Stimulated activated CD8-positive, alpha-beta memory T cell treated with anti-CD3 and anti-CD28 coated beads, Interleukin-15, amount 100 ng/mL, for 4 hours (primary cell): ENCODE measurements at places on chromosomes 12 and 14.

- no peak for DNase-seq
Observed at GRCh38 chr14:91125271-91125660, 11.4 kb downstream of the DGLUCY start.

GRCh38 chr14:102058146-102058545, 28.7 kb downstream of the HSP90AA1 start:
- no peak for DNase-seq

DNA sequence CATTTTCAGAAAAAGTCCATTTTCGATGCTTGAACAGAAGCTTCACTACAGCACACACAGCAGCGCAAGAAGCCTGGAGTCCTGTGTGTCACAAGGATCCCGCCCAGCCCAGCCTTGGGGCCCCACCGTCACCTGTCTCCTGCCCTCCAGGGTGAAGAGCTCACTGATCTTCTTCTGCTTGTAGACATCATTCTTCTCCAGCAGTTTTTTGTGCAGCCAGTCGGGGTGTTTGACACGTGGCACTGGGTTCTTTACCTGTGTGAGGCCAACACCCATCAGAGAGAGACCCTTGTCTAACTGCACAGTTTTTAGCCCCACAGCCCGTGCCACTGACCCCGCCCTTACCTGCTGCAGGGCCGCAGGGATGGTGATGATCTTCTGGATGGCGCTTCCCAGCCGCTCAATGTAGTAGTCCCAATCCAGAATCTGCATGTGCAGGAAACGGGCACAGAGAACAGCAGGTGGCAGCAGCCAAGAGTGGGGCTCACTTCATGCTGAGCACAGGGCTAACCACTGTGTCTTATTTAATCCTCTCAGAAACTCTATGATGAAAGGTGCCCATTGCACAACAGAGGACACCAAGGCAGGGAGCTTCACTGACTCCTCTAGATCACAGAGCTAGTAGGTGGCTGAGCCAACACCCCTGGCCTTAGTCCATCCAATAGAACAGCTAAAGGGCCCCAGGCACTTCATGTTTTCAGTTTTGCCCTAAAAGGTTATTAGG, 30.0 kb downstream of the POLE start:
- DNase-seq = no peak

GRCh38 chr14:63760014-63760413, 32.1 kb upstream of the SGPP1 start:
- no peak for DNase-seq

DNA sequence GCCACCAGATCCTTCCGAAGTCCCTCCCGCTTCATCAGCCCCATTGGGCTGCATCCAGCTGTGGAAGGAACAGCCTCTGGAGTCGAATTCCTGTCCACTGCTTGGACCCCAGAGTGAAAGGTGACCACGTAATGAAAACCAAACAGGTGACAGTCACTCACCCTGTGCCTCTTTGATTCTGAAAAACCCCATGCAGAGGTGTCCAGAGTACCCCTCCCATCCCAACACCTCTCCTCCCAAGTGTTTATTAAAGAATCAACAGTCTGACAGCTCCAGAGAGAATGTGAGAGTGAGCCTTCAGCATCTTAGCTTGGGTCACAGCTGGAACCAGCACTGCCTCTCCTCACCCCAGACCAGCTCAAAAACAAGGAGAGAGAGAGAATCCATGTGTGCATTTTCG, 178.6 kb upstream of the NOS1 start:
- no peak for DNase-seq

DNA sequence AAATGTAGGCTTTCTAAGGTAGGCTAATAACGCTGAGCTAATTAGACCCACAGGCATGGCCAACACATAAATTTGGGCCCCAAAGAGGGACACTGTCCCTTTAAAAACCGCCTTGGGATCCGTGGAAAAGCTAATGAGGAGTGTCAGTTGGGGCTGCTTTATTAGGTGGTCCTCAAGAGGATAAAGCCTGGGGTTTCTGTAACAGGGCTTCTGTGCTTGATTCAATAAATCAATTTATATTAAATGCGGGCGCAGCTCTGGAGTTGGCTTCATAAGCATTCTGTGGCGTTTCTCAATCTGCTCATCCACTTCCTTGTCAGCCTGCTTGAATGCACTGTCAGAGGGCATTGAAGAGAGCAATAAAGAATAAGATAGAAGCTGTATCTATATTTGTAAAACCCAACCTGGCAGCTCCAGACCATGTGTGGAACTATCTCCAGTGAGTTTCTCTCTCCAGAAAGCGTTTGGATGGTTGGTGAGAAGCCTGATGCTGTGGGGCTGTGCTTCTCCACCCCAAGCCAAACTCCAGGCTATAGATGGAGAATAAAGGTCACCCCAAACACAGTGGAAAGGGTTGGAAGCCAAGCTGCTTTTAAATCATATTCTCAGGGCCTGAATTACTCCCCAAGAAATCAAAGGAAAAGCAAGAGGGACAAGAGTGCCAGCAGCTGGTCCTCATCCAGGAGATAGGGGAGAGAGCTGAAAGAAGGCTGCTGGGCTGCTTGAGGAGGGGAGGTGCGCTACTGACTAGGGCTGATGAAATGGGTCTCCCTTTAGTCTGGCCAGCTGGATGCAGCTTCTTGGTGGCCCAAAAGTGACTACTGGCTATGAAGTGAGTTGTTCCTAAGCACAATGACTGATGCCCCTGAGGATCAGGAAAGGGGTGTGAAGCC, 222.0 kb downstream of the PPM1H start:
- DNase-seq = no peak

GRCh38 chr12:109653890-109654289, 59.7 kb upstream of the FAM222A start:
- DNase-seq = no peak

DNA sequence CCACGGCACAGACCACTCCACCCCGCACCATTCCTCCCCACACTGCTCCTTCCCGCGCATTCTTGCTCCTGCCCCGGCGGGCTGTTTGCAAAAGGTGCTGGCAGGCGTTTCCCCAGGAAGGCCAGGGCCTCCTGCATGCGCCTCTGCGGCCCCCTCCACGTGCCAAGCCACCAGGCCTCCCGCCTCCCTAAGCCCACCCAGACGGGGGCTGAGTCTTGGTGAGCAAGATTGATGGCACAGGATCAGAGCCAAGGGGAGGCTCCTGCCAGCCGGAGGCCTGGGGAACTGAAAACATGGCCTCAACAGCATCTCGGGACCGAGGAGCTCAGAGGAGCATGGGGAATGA, 328.3 kb upstream of the DIO3 start:
- no peak for DNase-seq

DNA sequence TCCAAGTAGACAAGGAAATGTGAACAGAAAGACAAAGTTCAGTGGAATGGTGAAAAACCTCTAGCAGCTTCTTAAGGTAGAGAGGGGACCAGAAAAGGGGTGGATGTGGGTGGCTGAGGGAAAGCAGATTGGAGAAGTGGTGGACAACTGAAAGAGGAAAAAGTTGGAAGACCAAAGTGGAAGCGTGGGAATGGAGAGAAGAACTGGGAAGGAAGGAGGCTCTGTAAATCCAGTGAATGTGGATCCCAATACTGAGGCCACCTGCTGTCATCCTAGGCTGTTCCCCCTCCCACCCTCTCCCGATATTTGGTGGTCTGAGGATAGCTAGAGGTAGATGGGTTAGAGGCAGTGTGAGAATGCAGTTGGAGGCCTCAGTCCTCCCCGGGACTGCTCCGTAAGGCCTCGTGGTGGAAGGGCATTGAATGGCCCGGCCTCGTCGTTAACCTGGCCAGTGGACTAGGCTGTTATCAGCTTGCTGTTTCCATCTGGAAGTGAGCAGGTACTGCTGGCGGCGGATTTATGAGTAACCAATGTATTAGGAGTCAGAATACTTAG, 822 bp upstream of the POU6F1 start:
- no peak for DNase-seq

- DNase-seq = no peak
Observed at GRCh38 chr12:967641-968040, 18.1 kb upstream of the RAD52 start.

DNA sequence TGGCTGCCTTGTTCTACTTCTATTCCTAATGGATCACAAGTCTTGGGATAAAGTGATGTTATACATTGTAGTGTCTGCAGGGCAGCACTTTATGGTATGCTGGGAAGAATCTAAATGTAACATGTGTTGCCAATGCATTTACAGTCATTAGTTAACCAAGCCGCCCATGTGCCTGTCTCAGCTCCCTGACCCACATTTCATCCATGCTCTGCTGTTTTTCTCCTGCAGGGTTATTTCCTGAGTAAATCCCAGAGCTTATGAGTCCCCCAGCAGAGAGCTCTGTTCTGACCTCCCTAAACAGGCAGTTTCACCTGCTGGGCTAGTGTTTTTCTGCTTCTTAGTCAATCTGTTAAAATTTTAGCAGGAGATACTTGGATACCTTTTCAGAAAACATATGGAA, 4.4 kb upstream of the TMTC2 start:
- DNase-seq = no peak

DNA sequence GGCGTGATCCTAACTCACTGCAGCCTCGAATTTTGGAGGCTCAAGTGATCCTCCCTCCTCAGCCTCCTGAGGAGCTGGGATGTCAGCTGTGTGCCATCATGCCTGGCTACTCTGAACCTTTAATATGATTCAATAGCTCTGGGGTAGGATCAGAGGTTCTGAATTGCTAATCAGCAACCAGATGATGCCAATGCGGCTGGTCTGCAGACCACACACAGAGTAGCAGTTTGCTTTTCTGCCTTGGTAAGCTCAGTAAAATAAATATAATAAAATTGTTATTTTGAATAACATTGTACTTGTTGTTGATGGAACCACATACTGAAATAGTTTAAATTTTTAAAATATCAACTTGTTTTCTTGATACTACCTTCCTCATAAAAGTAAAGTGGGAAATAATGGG, 86.6 kb downstream of the NTN4 start:
- no peak for DNase-seq

DNA sequence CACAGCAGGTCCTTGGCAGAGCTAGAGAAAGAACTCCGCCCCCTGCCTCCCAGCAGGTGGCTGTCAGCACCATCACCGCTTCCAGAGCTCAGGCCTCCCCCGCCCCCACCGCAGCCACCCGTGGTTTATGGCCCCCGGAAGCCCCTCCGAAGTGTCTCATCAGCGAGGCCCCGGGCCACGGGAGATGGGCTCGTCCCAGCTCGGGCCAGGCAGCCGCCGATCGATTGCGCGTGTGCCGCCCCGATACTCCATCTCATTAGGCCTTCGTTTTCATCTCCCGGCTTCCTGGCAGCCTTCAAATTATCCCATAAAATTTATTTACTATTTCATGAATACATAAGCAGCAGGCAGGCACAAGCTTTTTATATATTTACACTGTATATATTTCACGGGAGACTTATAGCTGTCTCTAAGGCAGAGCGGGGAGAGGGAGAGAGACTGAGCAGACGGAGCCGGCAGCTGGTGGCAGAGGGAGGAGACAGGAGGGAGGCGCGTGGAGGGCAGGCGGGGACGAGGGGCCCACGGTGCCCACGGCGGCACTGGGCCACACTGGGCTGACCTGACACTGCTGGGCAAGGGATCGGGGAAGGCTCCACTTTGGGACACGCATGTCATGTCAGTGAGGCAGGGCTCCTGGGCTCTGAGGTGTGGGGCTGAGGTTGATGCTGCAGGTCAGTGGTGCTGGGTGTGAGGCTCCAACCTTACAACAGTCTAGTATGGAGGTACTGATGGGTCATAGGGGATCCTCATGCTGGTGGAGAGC, 241.2 kb downstream of the RBM19 start:
- DNase-seq = no peak

- no peak for DNase-seq
Observed at GRCh38 chr14:95287176-95287754, 32.4 kb downstream of the CLMN start.

DNA sequence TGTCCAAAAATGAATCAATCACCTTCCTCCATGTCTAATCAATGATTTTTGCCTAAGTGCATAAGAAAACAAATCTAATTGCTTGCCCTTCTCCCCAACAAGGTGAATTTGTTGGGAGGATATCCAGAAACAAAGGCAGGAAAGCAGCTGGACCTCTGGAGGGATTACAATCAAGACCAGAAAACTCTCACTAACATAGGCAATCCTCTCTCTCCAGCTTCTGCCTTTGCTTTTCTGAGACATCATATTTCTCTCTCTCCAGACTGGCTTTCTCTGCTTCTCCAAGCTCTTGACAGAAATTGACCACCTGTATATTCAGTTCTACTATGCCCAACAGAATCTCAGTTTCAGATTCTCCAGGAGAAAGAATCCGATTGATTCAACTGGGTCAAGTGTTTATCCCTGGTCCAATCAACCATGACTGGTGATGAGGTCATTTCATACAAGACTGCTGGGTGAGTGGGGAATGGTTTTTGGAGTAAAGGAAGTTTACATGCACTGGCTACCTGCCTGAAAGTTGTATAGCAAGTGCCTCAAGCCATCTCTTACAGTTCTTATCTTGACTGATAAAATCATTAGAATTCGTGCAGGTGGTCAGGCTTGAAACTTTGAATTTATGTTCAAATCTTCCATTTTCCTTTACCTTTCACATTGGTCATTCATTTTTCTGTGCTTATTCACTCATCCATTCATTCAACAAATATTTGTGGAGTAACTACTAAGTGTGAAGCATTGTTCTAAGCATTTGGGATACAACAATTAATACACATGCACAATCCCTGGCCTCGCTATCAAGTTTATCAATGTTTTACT, 22.2 kb upstream of the CFAP54 start:
- DNase-seq = no peak

DNA sequence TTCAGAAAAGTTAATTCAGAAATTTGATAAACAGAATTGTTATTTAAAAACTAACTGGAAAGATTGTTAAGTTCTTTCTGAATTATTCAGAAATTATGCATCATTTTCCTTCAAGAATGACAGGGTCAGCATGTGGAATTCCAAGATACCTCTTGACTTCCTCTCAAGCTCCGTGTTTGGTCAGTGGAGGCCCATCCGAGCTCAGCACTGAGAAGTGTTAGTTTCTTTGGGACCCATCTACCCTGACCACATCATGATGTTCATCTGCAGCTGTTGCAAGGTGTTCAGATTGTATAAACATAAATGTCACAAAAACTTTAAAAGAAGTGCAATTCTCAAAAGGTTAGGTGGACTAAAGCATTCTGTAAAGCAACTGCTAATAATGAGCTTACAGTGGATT, 33.7 kb downstream of the MDM2 start:
- no peak for DNase-seq

- DNase-seq = no peak
Observed at GRCh38 chr12:124411281-124411878, 116.5 kb downstream of the RFLNA start.

- no peak for DNase-seq
Observed at GRCh38 chr14:61229475-61229888, 51.7 kb downstream of the TMEM30B start.

DNA sequence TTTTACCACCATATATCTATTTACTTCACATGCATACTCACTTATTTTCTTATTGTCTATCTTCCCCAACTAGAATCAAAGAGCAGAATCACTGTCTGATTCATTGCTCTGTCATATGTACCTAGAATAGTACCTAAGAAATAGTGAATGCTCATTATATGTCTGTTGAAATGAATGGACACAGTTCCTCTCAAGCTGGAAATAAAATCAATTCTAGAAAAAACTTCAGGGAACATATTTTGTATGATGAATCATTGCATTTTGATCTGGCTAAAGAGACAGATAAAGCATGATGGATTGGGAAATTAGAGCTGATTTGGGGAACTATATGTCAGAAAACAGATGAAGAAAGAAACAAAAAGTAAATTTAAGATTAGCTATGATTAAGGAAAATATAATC, 623.3 kb downstream of the C12orf50 start:
- DNase-seq = no peak

- DNase-seq = no peak
Observed at GRCh38 chr12:4286228-4286627, 12.7 kb downstream of the CCND2 start.
